ENCODE measurements at places on chromosomes 13 and 19.

GRCh38 chr13:99389520-99390304 lies 82.5 kb upstream of the GPR183 start:
- DNase-seq = no peak

DNA sequence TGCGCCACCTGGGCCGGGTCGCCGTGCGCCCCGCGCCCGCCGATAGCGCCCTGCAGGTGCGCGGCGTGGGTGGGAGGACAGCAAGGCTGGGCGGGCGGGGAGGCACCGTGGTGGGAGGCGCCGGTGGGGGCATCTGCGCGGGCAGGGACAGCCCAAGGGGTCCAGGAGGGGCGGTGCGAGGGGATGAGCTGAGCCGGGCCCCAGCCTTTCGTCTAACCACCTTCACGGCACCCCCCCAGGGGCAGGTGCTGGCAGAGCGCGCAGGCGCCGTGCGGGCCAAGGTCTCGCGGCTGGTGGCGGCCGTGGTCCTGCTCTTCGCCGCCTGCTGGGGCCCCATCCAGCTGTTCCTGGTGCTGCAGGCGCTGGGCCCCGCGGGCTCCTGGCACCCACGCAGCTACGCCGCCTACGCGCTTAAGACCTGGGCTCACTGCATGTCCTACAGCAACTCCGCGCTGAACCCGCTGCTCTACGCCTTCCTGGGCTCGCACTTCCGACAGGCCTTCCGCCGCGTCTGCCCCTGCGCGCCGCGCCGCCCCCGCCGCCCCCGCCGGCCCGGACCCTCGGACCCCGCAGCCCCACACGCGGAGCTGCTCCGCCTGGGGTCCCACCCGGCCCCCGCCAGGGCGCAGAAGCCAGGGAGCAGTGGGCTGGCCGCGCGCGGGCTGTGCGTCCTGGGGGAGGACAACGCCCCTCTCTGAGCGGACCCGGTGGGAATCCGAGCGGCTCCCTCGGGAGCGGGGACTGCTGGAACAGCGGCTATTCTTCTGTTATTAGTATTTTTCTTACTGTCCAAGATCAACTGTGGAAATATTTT lies 3.1 kb downstream of the KISS1R start:
- peak; percentile 74 for DNase-seq

- peak; percentile 83 for DNase-seq
Observed at GRCh38 chr19:18112989-18113478, 15.5 kb downstream of the MAST3 start.

GRCh38 chr19:2014131-2014571 lies 1.4 kb downstream of the BTBD2 start:
- no peak for DNase-seq

DNA sequence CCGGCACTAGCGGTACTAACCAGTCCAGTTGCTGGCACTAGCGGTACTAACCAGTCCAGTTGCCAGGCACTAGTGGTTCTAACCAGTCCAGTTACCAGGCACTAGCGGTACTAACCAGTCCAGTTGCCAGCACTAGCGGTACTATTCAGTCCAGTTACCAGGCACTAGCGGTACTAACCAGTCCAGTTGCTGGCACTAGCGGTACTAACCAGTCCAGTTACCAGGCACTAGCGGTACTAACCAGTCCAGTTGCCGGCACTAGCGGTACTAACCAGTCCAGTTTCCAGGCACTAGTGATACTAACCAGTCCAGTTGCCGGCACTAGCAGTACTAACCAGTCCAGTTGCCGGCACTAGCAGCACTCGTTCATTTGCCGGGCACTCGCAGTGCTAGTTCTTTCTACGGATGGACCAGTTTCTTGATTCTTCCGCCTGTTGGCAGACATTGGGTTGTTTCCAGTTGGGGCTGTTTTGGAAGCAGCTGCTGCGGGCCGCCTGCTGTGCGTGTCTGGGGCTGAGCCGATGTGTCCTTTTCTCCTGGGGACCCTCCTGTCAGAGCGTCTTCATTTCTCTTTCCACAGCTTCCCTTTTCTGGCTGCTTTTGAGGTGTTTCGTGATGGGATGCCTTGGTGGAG lies 123.4 kb upstream of the MCF2L start:
- no peak for DNase-seq

DNA sequence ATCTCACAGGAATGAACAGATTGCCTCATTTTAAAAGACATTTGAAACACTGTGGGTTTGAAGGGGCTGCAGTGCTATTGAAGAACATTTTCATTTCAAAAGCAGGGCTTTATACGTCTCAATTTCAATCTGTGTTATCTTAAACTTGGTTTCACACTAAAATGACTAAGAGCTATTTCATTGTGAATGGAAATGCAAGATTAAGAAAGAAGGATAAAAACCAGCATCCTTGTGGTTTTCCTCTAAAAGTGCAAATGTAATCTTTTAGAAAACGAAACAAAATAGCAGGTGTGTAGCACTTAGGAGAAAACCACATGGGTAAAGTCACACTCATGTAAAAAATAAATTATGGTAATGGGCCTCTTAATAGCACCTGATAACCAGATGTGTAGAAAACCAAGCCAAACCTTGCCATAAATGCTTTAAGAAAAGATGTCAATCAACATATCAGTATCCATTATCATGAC lies 397.7 kb downstream of the GPC6 start:
- DNase-seq = no peak

DNA sequence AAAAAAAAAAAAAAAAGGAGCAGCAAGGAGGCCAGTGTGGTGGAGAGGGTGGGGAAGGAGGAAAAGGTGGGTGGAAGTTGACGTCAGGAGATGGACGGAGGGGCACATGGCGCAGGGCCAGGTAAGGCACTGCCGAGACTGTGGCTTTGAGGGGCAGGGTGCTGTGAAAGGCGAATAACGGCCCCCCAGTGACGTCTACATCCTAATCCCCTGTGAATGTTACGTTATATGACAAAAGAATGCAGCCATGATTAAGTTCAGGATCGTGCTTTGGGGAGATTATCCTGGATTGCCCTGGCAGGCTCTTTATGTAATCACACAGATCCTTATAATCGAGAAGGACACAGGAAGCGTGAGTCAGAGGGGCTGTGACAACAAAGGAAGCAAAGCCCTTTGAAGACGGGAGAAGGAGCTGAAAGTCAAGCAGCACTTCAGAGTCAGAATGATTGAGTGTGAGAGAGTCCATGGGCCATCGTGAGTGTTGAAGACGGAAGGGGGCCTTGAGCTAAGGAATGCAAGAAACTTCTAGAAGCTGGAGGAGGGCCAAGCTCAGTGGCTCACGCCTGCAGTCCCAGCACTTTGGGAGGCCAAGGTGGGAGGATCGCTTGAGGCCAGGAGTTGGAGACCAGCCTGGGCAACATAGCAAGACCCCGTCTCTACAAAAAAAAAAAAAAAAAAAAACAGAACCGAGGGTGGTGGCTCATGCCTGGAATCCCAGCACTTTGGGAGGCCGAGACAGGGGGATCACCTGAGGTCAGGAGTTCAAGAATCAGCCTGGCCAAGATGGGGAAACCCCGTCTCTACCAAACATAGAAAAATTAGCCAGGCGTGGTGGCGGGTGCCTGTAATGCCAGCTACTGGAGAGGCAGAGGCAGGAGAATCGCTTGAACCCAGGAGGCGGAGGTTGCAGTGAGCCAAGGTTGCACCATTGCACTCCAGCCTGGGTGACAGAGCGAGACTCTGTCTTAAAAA lies 13.8 kb upstream of the CEACAM16 start:
- DNase-seq = no peak

- DNase-seq = no peak
Observed at GRCh38 chr19:54614726-54615125, 15.6 kb upstream of the LILRB1 start.

DNA sequence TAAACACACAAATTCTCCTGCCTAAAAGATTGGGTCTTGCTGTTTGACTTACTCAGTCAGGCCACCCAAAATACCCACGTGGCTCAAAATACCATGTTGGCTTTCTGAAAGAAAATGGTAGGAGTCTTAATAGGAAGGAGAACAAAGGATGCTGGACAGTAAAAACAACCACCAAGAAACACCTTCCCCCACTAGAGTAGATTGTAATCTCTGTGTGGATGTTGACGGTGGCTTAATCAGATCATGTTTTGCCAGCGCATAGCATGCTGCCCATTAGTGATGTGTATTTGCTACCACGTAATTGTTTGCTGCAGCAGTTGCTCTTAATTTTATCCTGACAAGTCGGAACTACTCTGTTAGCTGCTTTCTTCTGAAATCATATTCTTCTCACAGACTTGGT lies 1229.3 kb upstream of the SLC10A2 start:
- DNase-seq = no peak

- peak; percentile 9 for DNase-seq
Observed at GRCh38 chr19:7069904-7070226, 362 bp downstream of the ZNF557 start.

GRCh38 chr19:10712045-10712444 lies 5.8 kb upstream of the DNM2 start:
- DNase-seq = no peak

DNA sequence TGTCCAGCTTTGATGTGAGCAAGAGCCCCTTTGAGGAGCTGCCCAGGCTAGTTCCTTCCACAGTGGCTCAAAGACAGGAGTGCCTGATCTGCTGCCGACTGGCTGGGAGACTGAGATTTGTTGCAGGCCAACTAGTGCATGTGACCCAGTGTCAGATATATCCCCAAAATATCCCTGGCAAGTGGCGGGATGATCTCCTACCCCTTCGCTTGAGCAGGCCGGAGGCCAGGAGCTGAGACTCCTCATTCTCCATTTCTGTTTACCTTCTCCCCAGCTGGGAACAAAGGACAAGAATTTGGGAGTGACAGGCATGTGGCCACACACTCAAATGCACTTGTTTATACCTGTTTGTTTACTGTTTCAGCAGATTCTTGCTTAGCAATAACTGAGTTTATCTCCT lies 37.1 kb upstream of the XPO4 start:
- no peak for DNase-seq

- DNase-seq = no peak
Observed at GRCh38 chr19:28881616-28882015, 331.3 kb downstream of the UQCRFS1 start.

GRCh38 chr13:48737689-48738088 lies 84.0 kb downstream of the CYSLTR2 start:
- no peak for DNase-seq

- DNase-seq = no peak
Observed at GRCh38 chr13:30705680-30706079, 29.7 kb upstream of the ALOX5AP start.

DNA sequence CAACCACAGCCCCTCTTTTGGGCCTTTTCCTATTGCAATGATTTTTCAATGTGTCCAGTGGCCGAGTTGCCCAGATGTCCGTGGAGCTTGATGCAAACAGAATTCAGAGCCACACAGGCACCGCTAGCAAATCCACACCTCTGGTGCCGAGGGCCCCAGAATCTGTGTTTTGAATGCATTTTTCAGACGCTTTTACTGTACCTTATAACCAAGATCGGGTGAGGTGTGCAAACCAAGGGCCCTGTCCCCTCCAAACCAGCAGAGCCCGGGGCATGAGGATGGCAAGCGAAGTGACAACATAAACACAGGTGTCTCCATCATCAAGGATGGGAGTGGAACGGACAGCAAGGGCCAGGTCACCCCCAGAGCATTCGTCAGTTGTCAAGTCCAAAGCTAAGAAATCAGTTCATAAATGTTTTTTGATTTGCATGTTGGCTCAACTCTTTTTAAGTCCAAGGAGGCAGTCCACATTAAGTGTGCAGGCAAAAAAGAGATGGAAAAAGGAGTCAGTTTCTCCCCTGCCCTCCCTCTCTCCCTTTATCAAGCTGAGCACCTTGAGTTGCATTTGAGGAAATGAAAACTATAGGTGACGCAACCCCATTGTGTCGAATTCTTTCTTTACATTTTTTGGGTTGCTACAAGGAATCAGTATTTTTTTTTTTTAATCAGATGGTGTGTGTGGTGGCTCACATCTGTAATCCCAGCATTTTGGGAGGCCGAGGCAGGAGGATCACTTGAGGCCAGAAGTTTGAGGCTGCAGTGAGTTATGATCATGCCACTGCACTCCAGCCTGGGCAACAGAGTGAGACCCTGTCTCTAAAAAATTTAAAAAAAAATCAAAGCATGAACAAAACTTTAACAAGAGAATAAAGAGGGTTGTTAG lies 2.9 kb downstream of the CCDC8 start:
- no peak for DNase-seq

- no peak for DNase-seq
Observed at GRCh38 chr13:94236872-94237271, 242.6 kb downstream of the DCT start.

GRCh38 chr19:46023311-46023779 lies 492 bp upstream of the PGLYRP1 start:
- DNase-seq = no peak

DNA sequence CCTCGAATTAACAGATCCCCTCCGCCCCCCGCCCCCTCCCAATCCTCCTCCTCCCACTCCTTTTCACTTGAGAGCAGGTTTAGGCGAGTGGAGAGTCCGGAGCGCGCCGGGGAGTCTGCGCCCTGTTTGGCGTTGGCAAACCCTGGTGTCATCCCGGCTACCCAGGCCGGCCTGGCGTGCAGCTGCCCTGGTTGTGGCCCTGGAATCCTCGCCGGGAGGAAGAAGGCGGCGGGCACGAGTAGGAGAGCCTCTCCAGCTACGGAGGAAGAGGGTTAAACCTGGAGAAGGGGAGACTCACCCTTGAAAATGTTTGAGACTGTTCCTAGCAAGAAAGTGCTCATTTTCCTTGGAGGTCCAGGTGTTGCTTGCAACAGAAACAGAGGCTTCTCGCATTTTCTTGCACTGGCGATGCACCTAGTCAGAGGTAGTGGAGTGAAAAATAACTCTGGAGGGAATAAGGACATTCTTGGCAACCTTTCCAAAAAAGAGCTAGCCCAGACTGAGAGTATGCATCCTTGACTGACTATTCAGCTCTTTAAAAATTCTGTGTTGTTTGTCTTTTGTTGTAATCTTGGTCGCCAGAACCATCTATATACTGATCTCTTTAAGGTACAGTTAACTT lies 1.3 kb upstream of the SOX21 start:
- DNase-seq = no peak

- DNase-seq = no peak
Observed at GRCh38 chr19:36891768-36892357, 24.2 kb downstream of the ZNF829 start.

GRCh38 chr13:29909081-29909730 lies 58.8 kb upstream of the UBL3 start:
- DNase-seq = no peak

GRCh38 chr13:41649659-41650058 lies 192.3 kb downstream of the RGCC start:
- DNase-seq = no peak

DNA sequence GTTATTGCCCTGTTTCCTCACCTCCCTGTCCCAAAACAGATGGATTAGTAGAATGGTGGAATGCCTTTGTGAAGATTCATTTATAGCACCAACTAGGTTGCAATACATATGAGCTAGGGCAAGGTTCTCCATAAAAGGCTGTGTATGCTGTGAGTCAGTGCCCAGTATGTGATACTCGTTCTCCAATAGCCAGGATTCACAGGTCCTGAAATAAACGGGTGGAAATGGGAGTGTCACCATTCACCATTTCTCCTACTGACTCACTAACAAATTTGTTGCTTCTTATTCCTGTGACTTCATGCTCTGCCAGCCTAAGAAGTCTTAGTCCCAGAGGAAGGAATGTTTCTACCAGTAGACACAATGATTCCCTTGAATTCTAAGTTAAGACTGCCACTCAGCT lies 1745.4 kb downstream of the SLITRK1 start:
- DNase-seq = no peak

GRCh38 chr13:97484301-97484700 lies 50.3 kb downstream of the RAP2A start:
- DNase-seq = no peak

- DNase-seq = no peak
Observed at GRCh38 chr13:77036279-77036678, 9.3 kb upstream of the FBXL3 start.

Data from CD4-positive, alpha-beta T cell treated with Interleukin-2 at 100 ng/mL for 4 hours (primary cell).